ENCODE measurements at places on chromosomes 4 and X.

DNA sequence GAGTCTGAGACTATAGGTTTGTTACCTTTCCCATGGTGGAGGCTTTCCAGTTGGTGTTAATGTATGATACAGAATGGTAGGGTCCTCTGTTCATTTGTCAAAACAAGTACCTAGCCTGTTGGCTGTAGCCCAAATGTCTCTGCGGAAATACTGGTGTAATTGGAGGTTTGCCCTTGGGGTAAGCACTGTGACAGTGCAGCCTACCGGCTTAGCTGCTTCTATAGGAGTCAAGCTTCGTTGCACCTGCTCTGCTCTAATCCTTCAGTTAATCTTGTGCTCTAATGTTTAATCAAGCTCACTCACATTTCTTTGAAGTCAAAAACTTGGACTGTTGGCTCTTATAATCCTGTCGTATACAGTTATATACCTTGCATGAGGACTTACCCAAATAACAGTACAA is 203.4 kb downstream of the CCNG2 start:
- no peak for DNase-seq

GRCh38 chrX:154526901-154527675 is 11.1 kb upstream of the FAM3A start:
- DNase-seq: peak; percentile 71

DNA sequence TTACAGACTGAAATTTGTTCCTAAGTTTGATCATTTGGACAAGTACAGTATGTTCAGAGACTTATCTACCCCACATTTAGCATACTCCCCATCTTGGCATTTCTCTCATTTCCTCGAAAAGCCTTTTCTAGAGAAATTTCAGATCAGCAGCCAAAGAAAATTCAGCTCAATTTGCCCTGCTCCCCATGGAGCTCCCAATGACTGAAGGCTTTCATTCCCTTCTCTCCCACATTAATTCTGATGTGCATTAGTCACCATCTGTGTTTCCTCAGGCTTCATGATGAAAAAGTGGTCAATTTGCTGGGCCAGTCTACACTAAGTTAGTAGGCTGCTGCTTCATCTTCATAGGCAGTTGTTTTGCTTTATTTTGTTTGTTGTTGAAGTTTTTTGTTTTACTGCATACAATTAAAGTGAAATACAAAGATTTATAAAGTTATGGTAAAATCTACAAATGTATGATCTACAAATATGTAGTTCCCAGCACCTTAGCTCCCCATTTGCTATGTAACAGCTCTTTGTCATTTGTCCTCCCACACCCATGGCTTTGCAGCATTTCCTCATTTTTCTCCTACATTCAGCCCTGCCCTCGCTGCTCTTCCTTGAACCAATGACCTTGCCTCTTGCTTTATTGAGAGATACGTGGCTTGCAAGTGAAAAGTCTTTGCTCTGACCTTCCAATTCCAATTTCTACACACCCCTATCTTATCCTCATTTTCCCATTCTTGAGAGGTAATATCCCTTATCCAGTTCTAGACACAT is 193.9 kb downstream of the ANAPC10 start:
- DNase-seq: peak; percentile 49

- DNase-seq: no peak
Observed at GRCh38 chrX:75155447-75155826, 646 bp downstream of the ABCB7 start.

DNA sequence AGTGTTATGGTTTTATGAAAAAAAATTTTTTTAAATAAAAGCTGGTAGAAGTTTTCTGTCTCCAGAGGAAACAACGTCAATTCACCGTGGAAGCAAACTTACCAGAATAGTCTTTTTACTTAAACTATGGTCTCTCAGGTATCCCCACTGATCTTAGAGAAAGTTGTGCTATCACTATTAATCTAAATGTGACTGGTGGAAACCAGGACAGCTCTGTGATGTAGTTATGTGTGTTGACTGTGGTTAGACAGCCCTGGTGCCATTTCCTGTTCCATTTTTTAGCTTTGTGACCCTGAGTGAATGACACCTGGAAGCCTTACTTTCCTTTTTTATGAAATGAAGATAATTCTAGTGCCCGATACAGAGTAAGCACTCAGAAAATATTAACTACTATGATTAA is 111.8 kb upstream of the HUWE1 start:
- DNase-seq: no peak

DNA sequence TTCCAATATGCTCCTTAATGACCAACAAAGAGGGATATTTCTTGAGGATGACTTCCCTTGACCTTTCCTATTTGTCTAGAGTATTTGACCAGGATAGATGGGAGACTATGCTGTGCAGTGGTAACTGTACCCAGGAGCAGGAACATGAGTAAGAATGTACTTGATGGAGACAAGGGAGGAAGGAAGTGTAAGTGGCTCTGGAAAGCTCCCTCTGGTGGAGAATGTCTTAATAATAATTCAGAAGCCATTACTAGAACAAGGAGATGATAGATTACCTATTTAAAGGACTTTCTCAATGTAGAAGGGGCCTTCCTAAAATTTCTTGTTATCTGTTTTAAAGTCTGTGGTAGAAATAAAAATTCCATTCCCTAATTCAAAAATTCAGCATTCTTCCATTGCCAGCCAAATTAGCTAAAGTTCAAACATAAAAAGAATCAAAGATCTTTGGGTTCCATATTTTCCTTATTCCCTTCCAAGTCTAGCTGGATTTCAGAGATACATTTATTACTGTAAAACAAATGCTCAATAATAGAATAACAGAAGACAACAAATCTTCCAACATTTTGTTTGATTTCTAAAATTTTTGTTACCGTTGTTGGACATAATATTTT is 83.8 kb downstream of the GRID2 start:
- peak; percentile 26 for DNase-seq

DNA sequence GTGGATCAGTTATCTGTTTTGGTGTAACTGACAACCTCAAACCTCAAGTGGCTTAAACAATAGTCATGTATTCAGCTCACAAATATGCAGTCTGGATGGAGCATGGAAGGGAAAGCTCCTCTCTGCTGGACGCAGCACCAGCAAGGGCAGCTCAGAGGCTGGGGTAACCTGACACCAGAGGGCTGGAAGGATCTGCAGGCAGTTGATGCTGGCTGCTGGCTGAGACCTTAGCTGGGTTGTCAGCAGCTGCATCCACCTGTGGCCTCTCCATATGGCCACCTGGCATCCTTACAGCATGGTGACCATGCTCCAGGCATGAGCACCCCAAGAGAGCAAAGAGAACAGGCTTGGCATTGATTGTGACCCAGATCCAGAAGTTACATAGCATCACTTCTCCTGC is 46.7 kb downstream of the ENPP6 start:
- DNase-seq: peak; percentile 73

DNA sequence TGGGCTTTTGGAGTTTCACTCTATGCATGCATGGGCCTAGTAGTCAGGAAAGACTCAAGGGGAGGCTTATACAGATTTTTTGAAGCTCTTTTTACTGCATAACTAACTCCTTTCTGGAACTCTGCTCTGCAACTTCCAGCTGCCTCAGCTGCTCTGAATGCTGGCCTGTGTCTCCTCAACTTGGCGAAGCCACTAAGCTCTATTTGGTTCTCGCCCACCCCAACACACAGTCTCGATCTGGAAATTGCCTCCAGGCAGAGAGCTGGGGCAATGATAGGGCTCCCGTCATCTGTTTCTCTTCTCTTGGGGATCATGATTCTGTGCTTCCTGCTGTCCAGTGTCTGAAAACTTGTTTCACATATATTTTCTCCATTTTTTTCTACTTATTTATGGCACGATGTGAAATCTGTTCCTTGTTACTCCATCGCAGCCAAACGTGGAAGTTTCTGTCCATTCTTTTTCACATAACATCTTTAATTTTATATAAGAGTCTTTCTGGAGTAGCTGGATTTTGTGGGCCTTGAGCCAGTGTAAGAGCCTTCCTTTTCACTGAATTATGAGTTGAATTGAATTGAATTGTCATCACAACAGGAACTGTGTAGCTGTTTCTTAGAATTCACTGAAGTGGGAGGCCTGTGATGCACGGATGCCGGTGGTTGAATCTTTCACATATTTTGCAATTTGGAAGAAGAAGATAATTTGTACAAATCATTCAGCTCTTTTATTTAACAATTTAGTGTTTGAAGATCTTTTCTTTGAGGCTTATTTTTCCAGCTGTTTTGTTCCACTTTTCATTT is 9.0 kb downstream of the ZNF275 start:
- DNase-seq: no peak

DNA sequence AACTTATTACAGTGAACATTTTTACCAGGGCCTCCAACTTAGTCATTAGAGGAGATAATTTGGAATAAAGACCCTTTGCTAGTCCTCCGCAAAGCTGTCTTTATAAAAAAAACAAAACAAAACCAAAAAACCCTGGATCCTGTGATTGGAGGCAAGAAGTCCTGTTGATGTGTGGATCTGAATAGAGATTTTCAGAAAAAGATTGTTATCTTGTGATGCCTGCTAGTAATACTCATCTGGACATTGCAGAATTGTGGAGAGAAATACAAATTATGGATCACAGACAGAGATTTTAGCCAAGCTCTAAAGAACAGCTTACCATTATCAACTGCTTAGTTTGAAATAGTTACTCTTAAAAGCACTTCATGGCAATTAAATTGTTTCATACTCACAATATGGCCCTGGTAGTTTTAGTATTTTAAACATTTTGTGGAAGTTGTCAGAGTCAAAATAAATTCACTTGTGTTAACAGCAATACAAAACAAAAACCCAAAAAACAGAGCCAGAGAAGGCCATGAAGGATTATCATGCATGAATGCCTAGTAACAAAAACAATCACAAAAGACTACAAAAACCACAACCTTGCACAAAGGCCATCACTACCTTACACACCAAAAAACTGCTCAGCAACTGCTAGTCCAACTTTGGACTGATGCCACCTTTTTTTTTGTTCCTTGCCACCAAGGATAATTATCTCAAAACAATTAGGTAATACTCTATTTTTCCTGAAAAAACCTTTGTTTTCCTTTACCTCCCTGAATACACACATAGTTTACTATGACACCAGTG is 514.5 kb upstream of the SLIT2 start:
- DNase-seq: no peak

- no peak for DNase-seq
Observed at GRCh38 chrX:121260596-121261240, 213.3 kb downstream of the GLUD2 start.

DNA sequence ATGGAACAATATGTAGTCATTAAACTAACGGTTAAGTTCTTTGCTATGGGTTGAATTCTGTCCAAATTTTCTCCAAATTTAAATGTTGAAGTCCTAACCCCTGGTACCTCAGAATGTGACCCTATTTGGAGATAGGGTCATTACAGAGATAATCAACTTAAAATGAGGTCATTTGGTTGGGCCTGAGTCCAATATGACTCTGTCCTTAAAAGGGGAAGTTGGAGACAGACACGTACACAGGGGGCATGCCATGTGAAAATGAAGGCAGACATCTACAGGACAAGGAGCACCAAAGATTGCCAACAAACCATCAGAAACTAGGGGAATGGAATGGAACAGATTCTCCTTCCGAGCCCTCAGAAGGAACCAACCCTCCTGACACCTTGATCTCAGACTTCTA is 492.0 kb upstream of the FTHL17 start:
- DNase-seq: no peak

DNA sequence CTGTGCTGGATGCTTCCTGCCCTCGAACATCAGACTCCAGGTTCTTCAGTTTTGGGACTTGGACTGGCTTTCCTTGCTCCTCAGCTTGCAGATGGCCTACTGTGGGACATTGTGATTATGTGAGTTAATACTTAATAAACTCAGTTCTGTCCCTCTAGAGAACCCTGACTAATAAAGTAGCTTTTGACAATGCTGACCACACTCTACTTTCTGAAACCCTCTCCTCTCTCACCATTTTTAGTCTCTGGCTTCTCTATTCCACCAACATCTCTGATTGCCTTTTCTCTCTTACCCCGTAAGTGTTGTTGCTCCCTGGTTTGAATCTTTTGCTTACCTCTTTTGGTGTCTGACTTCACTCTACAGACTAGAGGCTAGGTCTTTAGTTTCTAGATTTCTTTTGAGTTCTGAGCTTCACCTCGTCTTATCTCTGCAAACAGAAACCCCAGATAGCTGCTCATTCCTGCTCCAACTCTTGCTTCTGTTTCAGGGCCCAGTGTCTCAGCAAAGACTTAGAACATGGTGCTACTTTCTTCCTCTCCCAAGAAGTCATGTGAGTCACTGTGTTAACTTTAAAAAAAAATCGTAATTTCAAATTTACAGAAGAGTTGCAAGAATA is 11.4 kb downstream of the TMSB4X start:
- DNase-seq: no peak

DNA sequence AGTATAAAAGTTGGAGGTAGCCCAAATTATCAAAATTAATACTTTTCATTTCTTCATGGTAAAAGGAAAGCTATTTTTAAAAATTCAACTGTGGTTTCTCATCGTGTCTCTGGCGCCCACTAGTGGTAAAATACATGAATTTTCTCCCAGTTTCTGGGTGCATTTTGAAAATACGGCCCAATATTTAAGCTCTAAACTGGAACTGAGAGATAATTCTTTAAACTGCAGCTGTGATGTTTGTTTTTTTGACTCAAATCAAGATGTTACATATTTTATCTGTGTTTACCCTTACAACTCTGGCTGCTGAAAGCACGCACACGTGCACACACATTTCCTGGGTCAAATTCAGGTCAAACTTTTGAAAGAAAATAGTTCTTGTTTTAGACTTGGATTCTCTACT is 123.9 kb upstream of the ACSL4 start:
- DNase-seq: peak; percentile 18

GRCh38 chr4:39682138-39682537 is 15.8 kb upstream of the UBE2K start:
- DNase-seq: no peak

- DNase-seq: peak; percentile 51
Observed at GRCh38 chr4:54746218-54746617, 88.5 kb downstream of the KIT start.

DNA sequence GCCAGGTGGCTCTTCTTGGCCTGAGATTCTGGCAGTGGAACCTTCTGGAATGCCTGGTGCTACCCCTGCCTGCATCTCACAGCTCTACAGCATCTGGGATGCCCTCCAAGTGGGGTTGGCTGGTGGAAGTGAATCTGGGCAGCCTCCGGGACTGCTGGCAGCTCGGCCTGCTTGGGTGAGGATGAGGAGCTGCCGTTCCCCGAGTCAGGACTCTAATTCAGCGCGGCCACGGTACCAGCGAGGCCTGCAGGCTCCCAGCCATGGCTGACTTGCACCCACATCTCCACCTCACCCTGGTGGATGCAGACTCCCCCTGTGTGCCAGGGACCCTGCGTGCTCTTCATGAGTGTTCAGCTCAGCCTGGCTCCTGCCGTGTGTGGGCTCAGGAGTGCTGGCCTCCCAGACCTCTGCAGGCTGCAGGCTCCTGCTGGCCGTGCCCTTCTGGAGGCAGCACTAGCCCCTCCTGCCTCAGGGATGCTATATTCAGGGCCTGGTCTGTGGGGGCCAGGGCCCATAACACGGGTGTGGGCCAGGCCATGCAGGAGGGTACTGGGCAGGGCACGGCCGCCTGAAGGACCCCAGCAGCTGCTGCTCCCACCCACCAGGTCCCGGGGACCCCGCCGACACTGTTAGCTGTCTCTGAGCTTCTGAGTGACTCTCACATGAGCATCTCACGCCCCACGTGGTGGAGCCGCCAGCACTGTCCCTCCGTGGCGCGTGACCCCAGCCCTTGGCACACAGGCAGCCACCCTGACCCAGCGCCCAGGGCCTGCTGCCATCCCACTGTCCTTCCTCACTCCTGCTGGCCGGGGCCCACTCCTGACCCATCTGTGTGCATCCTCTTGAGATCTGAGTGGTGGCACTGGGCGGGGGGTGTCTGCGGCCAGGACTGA is 10.6 kb downstream of the UVSSA start:
- DNase-seq: no peak

Measured in fibroblast of skin of abdomen (primary cell).